Globus pallidus (tissue), 1 donor: ENCODE measurements at places on chromosomes 7 and 10.

DNA sequence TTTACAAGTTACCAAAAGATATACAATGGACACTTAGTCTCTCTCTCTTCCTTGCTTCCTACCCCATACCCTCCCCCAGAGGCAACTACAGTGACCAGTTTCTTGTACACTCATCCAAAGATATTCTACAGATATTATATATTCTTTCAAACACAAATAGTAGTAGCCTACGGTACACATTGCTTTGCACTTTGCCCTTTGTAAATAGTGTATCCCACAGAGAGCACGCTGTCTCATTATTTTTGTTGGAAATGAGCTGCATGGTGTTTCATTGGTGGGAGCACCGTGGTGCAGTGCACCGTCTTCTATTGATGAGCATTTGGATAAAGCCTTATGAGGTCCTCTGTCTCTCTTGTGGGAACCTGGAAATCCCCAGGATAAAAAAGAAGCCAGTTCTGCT lies 24.2 kb downstream of the STRA8 start:
- no peak for DNase-seq

DNA sequence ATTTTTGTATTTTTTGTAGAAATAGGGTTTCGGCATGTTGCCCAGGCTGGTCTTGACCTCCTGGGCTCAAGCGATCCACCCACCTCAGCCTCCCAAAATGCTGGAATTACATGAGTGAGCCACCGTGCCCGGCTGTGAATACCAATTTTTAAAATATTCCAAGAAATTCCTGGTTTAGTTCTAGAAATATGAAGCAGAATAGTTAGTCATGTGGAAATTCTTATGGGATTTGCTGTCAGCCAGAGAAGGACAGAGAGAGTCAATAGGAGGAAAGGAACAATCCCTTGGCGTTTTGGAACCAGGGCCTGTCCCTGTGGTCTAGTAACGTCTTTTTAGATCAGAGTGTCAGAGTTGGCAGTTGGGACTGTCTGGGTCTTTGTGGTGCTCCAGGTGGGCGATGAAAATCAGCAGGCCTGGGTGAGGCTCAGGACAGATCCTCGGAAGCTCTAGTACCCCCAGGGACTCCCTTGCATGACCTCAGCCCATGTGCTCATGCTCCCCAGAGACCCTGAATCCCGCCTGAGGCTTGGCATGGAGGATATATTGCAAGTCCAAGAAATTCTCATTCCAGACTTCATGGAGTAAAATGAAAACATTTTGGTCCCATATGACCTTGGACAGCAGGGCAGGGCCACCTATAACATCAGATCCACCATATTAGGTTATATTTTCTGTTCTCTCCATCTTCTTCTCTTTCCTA lies 7.8 kb downstream of the NODAL start:
- no peak for DNase-seq

DNA sequence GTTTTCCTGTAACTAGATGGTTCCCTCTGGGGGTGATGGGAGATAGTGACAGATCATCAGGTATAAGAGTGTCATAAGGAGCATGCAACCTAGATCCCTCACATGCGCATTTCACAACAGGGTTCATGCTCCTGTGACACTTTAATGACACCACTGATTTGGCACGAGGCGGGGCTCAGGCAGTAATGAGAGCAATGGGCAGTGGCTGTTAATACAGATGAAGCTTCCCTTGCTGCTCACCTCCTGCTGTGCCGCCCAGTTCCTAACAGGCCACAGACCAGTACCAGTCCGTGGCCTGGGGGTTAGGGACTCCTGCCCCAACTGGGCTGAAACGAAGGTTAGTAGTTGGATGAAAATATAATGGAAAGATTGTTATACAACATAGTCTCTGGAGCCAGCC lies 201.6 kb upstream of the LRRN3 start:
- DNase-seq, result no peak

DNA sequence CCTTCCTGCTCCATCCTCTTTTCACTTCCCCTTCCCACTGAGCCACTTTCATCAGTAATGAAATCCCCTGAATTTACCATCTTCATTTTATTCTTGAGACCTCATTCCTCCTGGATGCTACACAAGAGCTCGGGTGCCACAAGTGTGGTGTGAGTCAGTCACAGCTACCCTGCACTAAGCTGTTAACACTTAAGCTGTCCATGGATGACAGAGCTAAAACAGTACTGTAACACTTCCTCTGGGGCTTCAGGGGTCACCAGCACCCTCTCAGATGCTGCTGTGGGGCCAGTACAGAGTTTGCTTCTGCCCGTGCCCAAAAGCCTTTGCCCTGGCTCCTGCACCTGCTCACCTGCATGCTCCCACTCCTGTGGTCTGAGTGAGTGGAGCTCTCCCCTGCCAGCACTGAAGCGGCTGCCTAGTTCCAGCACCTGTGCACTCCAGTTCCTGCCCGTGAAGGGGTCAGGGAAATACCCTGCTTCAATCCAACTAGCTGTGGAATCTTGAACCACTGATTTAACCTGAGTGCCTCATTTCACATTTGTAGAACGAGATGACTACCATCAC lies 71.9 kb downstream of the POT1 start:
- no peak for DNase-seq

DNA sequence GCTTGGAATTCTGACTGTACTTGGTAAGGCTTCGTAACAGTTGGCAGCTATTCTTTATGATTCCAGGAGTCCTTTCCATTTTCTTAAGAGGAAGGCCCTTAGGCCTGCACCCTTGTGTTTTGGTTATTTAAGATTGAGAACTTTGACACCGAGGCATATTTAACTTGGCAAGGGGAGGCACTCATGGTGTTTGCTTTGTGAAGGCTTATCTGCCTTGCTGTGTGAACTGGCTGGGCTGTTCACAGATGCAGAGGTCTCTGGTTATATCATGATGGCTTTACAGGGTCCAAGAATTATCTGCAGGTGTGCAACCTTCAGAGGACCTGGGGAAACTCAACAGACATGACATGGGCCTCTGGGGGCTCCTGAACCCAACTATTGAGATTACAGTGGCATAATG lies 833 bp upstream of the PNLIPRP1 start:
- no peak for DNase-seq

DNA sequence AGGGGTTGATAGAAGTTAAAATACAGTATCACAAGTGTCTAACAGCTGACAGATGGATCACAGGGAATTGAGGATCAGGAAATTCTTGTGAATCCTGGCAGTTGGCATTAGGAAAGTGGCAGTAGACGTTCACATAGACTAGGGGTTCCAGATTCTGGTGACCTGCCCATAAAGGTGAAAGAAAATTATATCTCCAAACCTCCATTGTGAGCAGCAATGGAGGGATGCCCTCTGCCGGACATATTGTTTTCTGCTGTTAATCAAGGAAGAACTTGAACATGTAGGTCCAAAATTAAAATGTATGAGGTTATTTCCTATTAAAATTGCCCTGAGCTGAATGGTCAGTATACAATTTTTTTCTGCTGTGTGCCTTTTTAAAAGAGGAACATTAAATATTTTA lies 5.1 kb downstream of the NME8 start:
- DNase-seq, result no peak

GRCh38 chr10:125060026-125060425 lies 100.3 kb downstream of the CTBP2 start:
- DNase-seq, result no peak

DNA sequence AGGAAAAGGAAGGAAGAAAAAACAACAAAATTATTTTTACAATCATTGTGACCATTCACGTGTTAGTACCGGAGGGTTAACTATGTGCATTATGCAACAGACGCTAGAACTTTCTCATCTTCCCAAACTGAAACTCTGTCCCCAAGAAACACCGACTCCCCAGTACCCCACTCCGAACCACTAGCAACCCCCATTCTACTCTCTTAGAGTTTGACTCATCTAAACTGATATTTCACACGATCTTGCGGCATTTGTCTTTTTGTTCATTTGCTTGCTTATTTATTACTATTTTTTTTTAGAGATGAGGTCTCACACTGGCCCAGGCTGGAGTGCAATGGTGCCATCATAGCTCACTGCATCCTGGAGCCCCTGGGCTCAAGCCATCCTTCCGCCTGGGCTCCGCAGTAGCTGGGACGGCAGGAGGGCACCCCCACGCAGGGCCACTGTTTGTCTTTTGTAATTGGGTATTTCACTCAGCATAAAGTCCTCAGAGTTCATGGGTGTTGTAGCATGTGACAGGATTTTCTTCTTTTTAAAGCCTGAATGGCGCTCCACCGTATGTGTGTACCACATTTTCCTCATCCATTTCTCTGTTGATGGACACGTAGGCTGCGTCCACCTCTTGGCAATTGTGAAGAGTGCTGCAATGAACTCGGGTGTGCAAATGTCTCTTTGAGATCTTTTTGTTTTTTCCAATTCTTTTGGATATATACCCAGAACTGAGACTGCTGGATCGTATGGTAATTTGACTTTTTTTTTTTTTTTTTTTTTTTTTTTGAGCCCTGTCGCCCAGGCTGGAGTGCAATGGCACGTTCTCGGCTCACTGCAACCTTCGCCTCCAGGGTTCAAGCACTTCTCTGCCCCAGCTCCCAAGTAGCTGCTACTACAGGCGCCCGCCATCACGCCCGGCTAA lies 9.5 kb downstream of the MNX1 start:
- no peak for DNase-seq

- no peak for DNase-seq
Measured at GRCh38 chr10:24277771-24278170, 68.8 kb downstream of the KIAA1217 start.

DNA sequence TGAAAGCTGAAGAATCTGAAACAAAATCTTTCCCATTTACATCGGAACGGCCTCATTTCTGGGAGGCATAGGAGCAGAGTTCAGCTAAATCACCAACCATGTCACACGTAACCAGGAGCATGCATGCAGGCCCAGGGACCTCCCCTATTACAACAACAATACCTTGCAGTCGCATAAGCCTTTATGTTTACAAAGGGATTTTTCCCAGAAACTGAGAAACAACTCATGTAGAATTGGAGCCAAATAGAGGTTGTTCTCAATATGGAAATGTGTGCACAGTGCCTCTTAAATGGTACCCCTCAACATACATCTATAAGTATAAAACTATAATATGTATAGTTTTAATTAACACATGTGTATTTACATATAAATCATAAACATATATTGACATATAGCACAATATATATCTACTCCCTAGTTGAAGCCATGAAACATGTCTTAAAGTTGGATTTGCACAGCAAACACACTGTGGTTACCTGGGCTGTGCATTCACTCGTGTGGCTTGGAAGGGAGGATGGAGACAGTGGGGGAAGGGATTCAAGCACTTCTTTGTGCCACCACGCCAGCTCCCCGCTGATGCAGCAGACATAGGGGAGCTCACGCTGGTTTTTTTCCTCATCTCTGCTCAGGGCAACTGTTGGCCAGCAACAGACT lies 35.0 kb upstream of the DGKI start:
- DNase-seq, result no peak
